ENCODE measurements at places on chromosomes 11 and 22.

DNA sequence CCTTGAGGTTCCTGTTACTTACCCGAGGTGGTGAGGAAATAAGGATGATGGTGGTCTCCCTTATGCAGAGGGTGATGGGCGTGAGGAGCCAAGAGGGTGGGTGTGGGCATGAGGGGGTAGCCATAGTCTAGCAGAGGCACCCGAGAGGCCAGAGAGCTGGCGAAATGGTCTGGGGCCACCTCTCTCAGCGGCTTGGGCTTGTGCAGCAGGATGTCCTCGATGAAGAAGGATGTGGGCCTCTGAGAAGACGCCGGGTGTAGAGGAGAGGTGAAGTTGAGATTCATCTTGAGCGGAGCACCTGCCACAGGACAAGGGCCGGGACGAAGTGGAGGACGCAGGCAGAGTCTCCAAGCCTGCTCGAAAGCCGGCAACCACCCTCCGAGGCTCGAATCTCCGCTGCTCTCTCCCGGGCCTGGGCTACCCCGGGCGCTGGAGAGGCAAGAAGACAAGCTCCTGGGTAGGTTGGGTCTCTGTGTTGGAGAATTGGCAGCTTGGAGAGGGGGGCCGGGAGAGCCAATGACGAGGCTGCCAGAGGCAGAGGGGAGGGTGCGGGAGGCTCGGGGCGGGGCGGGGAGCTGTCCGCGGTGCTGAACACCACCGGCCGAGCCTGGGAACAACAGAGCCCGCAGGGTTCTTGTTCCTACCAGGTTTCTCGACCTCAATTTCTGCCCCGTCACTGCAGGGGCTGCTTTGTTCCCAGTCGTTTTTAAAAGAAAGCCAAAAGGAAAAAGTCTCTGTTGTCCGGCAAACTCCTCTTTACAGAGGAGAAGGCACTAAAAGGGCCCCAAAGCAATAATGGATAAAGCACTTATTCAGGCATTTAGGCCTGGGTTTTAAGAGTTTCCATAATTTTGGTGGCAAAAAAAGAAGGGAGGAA is at the start of gene BSX:
BSX (minus strand) TSS at position 447 of the 877 bp plus-strand sequence; CDS start at position 284, 163 bp downstream.
- no peak for DNase-seq

DNA sequence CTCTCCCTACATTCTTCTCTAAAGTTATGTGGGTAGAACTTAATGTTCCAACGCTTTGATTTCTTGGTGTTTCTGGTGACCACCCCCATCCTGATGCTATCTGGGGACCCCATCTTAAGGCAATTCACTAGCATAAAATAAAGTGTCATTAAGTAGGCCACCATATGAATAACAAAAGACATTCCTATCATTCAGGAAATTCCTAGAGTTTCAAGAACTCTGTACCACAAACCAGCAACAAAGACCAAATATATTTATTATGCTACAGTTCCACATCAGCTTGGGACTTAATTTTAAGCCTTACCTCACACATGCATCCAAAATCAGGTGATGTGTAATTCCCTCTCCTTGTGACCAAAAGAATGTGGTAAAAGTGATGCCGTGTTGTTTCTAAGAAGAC is 254.6 kb upstream of the LRRC4C start:
- no peak for DNase-seq

GRCh38 chr11:70303070-70303469 is 32.6 kb downstream of the PPFIA1 start:
- peak; percentile 88 for DNase-seq

GRCh38 chr11:7186190-7186589 is 65.5 kb upstream of the SYT9 start:
- DNase-seq: no peak

- DNase-seq: no peak
These were observed 327 bp upstream of the MED17 start for GRCh38 chr11:93783765-93784144.

DNA sequence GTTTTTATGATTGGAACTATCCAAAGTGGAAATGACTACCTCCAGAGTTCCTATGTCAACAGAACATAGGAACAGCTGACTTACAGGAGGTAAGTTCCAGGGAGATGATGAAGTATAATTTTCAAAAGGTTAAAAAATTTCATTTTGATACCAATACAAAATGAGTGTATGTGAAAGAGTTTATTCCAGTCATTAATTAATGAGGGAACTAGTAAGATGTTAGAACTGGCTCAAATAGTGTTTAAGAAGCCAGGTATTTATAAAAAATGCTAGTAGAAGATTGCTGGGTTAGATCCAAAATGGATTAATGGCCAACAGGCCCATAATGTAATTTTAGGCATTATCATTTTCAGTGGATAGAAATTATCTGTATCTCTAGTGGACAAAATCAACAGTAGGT is 227.7 kb upstream of the ZBED5 start:
- DNase-seq: no peak

GRCh38 chr11:110318638-110319404 is 22.4 kb upstream of the RDX start:
- DNase-seq: no peak

- no peak for DNase-seq
These were observed 12.2 kb downstream of the BCR start for GRCh38 chr22:23192558-23192957.

- DNase-seq: no peak
These were observed 1430.7 kb downstream of the BRD1 start for GRCh38 chr22:48396785-48397530.

DNA sequence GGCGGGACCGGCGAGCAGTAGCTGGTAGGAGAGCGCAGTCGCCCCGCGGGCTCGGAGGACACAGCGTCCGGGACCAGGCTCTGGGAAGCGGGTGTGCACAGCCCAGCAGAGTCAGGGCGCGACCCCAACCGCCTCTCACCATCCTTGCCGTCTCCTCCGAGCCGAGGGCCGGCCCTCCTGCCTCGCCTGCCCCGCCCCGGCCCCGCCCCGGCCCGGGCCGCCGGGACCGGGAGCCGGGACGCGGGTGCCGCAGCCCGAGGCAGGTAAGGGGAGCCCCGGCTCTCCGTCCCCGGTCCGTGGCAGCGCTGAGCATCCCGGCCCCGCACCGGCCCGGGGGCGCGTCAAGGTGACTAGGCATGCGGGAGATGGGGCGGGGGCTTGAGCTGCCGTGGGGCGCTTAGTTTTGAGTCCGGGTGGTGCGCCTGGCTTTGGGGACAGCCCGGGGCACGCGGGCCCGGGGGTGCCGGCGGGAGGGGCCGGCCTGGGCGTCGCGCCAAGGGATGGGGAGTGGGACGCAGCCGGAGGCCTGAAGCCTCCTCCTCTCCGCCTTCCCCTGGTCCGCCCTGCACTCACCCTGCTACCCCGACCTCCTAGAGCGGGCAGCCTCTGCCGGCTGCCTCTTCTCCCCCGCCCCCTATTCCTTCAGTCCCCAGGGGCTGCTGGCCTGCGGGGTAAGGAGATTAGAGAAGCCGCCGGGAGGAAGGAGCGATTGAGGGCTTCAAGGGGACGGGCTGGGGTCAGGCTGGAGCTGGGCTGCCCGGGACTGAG is at the start of gene ABCG4:
ABCG4 (plus strand) TSS at position 35 of the 768 bp plus-strand sequence. CDS start 914 bp downstream, outside the sequence.
- DNase-seq: no peak

DNA sequence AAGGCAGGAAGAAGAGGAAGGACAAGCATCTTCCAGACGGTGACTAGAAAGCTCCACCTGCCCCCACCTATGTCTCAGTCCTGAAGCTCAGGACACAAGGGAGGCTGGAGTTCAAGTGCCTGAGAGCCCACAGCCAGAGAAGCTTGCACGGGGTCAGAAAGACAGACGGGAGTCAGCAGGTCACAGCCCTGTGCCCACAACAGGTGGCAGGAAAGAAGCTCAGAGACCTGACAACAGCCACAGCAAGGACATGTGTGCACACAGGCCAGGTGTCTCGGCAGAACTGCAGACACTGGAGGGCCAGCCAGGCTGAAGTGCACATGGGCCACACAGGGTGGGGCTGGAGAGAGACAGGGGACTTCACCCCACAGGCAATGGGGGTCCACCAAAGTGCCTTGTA is 37.2 kb upstream of the MOB2 start:
- DNase-seq: no peak

Data from AG09309 (cell line).